ENCODE measurements at places on chromosomes 5 and 9. TPM values are rescaled to one million over a fixed set of nuclear protein-coding genes. Genes with fewer than 3 reads are reported as not detected.
A peak's percentile ranks its signal among the peaks of the same experiment; 100 is the strongest.

The SPAAR gene
- polyA plus RNA-seq: 0.15 TPM

The CATSPER3 gene
- 1.6 TPM for polyA plus RNA-seq

The IL3 gene
- not detected for polyA plus RNA-seq

The SERF1A gene
- polyA plus RNA-seq: 31.6 TPM

The ARL14EPL gene
- polyA plus RNA-seq: not detected

The MAP1B gene
- 95.6 TPM for polyA plus RNA-seq

The FOXD4L4 gene
- not detected for polyA plus RNA-seq

The NMRK1 gene
- 32.6 TPM for polyA plus RNA-seq

The FAM13B gene
- 15.8 TPM for polyA plus RNA-seq

The TLR4 gene
- 0.56 TPM for polyA plus RNA-seq

The ALDOB gene
- polyA plus RNA-seq: 0.10 TPM

The SHOC1 gene
- 0.37 TPM for polyA plus RNA-seq

The LYRM7 gene
- polyA plus RNA-seq: 25.5 TPM

The SLC28A3 gene
- 0.70 TPM for polyA plus RNA-seq

The AGXT2 gene
- polyA plus RNA-seq: not detected

The NELFB gene
- polyA plus RNA-seq: 87.6 TPM

The RNF183 gene
- 0.49 TPM for polyA plus RNA-seq

GRCh38 chr9:110330484-110331105 lies 7.1 kb downstream of the TXNDC8 start:
- DNase-seq: peak; percentile 57

- peak; percentile 63 for DNase-seq
These were observed 4.5 kb downstream of the RCL1 start for GRCh38 chr9:4796988-4797853.

- no peak for DNase-seq
These were observed 8.1 kb upstream of the PTPN3 start for GRCh38 chr9:109506097-109506712.

DNA sequence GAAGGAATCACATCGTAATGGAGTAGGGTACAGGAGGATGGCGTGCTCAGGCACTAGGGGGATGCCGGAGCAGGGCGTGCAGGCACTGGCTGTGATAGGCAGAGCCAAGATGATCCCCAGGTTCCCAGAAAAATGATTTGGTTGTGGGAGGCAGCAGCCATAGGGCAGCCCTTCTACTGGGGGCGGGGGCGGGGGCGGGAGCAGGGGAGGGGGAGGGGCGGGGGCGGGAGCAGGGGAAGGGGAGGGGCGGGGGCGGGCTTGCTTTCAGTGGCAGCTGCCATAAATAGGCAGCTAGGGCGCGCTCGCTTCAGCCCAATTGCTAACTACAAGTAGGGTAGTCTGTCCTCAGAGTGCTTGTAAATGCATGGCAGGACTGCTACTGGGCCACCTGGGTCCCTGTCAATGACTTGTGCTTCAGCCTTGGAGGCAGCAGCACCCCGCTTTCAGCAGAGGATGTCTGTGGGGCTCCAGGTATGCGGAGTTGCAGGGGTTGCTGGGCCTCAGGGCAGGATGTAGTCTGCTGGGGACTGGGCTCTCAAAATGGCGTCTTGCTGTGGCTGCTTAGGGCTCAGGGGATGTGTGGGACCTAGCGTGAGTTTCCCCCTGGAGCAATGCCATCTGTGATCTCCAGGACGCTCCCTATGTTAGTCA lies 354.3 kb downstream of the RAB3C start:
- no peak for DNase-seq

DNA sequence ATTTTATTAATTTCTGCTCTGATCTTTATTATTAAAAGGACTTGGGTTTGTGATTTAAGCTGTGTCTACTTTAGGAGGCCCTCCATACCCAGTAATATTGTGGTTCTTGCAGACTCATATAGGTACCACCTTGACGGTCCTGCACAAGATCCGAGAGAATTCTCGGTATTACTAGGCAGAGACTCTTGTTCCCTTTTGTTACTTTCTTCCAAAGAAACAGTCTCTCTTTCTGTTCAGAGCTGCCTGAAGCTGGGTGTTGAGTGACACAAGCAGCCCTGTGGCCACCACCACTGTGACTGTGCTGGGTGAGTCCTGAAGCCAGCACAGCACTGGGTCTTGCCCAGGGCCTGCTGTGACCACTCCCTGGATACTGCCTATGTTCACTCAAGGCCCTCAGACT lies 666.6 kb downstream of the SEMA5A start:
- DNase-seq: no peak

DNA sequence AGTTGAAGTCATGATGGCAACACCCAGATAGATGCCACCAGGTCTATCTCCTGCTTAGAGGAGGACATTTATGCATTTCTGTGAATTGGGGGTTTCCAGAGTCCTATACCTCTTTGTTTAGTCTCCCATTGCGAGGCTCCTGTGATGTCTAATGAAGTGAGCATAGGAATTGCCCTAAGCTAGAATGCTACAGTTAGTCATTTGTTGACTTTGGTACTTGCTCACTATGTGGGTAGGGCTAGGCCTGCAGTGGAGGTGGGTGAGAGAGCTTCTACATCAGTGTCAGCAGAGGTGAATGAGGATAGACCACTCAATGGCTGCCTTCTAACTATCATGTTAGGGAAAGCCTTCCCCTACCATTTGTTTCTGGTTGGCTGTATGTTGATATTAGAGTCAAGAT lies 173.3 kb upstream of the POC5 start:
- no peak for DNase-seq

DNA sequence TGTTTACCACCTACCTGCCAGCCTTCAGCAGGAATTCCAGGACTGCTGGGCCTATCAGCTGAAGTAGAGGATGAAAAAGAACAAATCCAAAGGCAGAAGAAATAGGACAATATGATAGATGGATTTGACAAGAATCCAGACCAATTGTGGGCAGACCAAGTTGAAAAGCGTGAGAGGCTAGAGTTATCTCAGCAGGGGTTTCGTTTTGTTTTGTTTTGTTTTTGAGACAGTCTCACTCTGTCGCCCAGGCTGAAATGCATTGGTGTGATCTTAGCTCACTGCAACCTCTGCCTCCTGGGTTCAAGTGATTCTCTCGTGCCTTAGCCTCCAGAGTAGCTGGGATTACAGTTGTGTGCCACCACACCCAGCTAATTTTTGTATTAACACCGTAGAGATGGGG lies 113.2 kb downstream of the PALM2AKAP2 start:
- DNase-seq: no peak

- DNase-seq: no peak
These were observed 72.0 kb upstream of the C9orf72 start for GRCh38 chr9:27645161-27645840.

DNA sequence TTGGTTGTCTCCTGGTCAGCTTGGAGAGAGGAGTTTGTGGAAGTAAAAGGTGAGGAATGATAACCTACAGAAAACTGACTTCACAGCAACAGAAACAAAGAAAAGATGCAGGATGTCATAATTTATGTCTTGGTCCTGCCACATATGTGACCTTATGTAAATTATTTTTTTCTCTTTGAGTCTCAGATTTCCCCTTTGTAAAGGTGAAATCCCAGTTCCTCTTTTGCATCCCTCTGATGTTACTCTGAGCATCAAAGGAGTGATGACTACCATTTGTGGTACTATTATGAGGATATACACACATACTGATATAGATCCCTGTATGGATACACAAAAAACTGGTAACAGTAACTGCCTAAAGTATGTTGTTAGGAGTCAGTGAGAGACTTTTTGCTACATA lies 1.4 kb upstream of the THG1L start:
- DNase-seq: no peak

GRCh38 chr9:109689701-109690100 lies 90.3 kb upstream of the PALM2AKAP2 start:
- no peak for DNase-seq

- no peak for DNase-seq
These were observed 217.9 kb downstream of the SREK1 start for GRCh38 chr5:66362046-66362445.

- no peak for DNase-seq
These were observed 2200.4 kb upstream of the C9orf72 start for GRCh38 chr9:29773676-29774075.

GRCh38 chr9:8183618-8184017 lies 384.0 kb upstream of the DMAC1 start:
- DNase-seq: no peak

- DNase-seq: no peak
These were observed 13.1 kb downstream of the CENPH start for GRCh38 chr5:69202497-69202896.

DNA sequence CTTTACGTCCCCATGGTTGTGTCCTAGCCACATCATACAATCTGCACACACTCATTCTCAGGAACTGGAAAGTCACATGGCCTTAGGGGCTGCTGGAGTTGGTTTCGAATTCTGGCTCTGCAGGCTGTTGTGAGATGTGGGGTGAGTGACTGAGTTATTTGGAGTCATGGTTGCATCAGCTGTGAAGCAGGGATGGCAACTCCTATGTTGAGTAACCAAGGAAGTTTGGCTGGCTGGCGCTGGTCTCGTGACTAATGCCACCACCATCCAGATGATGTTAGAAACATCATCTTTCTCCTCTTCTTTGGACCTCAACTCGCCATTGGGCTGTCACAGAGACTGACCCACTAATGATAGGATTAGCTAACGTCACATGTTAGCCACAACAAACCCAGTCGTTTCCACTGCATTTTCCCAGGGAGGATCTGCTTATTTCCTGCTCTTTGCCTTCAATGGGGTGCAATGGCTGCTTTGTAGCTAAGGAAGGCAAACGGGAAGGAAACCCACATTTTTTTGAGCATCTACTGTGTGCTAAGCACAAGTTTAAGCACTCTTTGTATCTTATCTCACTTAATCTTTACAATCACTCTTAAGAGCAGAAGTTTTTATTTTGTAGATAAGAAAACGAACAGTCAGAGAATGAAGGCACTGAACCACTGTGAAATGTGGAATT lies 78.1 kb upstream of the UBTD2 start:
- DNase-seq: no peak

DNA sequence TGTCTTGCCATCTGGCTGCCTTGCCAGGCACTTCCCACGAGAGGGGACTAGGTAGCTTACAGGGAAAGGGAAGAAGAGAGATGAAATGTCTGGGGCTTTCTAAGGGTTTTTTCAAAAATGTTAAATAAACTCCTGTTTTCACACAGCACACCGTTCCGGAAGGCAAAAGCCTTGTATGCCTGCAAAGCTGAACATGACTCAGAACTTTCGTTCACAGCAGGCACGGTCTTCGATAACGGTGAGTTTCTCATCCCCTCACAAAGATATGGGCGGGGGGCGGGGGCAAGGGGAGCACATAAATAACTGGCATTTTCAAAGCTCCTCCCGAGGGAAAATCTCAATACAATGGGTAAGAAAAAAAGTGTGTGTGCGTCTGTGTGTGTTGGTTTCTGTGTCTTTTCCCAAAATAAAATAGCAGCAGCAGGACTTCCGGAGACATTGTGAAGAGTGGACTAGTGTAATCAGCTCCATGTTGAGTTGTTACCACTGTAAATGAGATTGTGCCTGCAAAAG lies 189.6 kb downstream of the NR3C1 start:
- DNase-seq: no peak

GRCh38 chr5:132808866-132809265 lies 4.2 kb upstream of the SOWAHA start:
- DNase-seq: no peak

DNA sequence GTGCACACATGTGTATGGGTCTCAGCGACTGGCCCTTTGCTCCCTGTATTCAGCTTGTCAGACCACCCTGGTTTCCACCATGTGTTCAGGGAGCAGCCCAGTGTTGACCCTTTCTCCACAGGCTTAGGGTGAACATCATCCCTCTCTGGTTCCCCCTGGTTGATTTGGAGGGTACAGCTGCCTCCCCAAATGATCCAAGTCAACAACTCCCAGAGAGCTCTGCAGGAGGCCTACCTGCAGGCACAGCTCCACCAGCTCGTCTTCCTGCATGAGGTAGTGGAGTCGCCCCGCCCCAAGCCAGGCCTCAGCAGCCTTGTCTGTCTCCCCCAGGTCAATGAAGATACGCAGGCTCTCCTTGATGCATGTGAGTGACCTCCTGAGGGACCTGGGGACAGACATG lies 50.5 kb downstream of the SH3TC2 start:
- no peak for DNase-seq

- DNase-seq: no peak
These were observed 142.8 kb upstream of the EFNA5 start for GRCh38 chr5:107813559-107813958.

DNA sequence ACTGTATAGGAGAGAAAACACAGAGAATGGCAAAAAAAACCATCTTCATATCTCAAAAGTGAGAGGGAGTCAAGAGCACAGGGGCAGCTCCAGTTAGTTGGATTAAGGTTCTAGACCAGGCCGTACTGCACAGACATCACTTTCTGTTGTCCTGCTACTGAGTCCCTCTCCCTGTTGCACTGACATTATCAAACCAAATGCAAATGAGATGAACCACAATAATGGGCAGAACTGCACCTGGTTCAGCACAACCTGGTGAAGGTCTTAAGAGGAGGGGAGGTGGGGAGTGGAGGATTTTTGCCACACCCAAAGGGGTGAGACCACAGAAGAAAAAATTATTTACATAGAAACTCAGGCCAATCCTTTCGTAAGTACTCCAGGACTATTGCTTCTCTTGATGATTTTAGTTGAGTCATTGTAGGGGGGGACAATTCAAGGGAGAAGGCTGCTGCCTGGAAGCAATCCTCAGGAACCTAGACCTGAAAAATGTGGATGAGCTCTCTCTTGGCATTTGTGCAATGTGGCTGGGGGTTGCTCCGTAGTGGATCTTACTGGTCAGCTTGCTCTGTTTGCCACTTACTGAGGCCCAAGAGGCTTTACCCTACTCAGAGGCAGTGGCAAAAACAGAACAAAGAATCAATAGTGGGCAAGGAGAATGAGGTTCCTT lies 94.5 kb upstream of the PPP1R2B start:
- no peak for DNase-seq

- DNase-seq: no peak
These were observed 284.9 kb downstream of the BNC2 start for GRCh38 chr9:16585591-16585990.

GRCh38 chr5:124511791-124512190 lies 234.6 kb downstream of the ZNF608 start:
- DNase-seq: no peak

DNA sequence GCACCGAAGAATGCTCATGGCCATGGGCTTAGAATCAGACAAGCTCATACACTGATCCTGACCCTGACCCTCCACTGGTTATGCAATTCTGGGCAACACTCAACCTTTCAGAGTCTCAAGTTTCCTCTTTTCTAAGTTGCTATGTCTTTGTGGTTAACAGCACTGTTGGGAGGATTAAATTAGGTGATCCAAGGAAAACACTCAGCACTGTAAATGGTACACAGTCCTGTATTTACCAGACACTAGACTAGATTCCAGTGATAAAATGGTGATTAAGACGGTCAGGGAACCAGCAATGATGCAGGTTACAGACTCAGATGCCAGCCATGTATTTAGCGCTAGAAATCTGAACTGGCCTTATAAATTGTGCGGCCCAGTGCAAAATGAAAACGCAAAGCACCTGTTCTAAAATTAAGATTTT lies 8.1 kb downstream of the ARL15 start:
- DNase-seq: no peak

All from cardiac muscle cell (in vitro differentiated cells and primary cell).